ENCODE measurements at places on chromosomes 12 and 14. TPM values are rescaled to one million over a fixed set of nuclear protein-coding genes. Genes with fewer than 3 reads are reported as not detected.

The KCNC2 gene
- total RNA-seq, result not detected

The KLRC1 gene
- not detected for total RNA-seq

The LRTM2 gene
- total RNA-seq, result not detected

The UBC gene
- 1,271 TPM for total RNA-seq

The KRT72 gene
- not detected for total RNA-seq

The SIVA1 gene
- 91.6 TPM for total RNA-seq

The RHEBL1 gene
- total RNA-seq, result 0.18 TPM

DNA sequence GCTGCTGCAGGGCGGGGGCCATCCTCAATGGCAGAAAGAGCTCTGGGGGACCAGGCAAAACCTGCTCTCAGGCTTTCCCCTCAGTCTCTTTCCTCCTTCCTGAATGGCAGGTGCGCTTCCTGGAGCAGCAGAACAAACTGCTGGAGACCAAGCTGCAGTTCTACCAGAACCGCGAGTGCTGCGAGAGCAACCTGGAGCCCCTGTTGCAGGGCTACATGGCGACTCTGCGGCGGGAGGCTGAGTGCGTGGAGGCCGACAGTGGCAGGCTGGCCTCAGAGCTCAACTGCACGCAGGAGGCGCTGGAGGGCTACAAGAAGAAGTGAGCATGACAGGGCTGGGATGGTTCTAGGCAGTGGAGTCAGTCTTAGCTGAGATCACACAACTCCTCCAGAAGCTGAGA lies 22.9 kb upstream of the KRT83 start:
- DNase-seq, result no peak

DNA sequence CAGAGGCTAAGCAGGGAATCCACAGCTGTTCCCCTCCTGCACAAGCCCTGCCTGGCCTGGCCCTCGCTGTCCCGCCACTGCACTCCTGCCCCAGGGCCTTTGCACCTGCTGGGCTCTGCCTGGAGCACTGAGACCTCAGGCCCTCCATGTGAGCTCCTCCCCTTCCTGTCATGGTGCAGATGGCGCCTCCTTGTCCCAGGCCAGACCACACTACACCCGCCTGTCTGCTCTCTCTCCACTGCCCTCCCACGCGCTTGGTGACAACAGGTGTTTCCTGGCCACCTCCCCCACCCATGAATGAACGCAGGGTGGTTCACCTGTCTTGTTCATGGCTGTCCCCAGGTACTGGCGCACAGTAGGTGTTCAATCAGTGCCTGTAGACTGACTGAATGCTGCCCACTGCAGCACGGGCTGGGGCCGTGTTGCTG lies 82.9 kb downstream of the NCOR2 start:
- no peak for DNase-seq

- DNase-seq, result no peak
These were observed 32.2 kb downstream of the SUSD6 start for GRCh38 chr14:69643430-69644200.

DNA sequence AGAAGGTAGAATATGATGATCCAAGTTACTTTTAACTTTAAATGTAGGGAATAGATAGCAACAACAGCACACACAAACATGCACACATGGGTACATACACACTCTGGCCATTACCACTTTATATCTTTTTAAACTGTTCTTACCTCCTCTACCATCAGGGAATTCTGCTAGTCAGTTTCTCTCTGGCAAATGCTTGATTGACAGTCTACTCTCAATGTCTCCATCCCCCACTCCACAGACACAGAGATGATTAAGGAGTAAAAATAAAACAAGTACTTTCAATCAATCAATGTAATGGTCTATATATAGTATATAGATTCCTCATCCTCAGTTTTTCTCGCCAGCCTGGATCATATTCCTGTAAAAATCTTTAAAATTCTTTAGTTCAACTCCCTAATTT lies 16.1 kb upstream of the STRN3 start:
- no peak for DNase-seq

- DNase-seq, result no peak
These were observed 1.5 kb upstream of the OTX2 start for GRCh38 chr14:56811593-56812363.

GRCh38 chr14:59154373-59154772 lies 34.1 kb upstream of the DAAM1 start:
- DNase-seq, result no peak

GRCh38 chr12:96327346-96327745 lies 72.9 kb downstream of the CDK17 start:
- no peak for DNase-seq

GRCh38 chr14:78282437-78282836 lies 112.3 kb downstream of the NRXN3 start:
- no peak for DNase-seq

- DNase-seq, result no peak
These were observed 11.0 kb downstream of the PSMD9 start for GRCh38 chr12:121899590-121899989.

DNA sequence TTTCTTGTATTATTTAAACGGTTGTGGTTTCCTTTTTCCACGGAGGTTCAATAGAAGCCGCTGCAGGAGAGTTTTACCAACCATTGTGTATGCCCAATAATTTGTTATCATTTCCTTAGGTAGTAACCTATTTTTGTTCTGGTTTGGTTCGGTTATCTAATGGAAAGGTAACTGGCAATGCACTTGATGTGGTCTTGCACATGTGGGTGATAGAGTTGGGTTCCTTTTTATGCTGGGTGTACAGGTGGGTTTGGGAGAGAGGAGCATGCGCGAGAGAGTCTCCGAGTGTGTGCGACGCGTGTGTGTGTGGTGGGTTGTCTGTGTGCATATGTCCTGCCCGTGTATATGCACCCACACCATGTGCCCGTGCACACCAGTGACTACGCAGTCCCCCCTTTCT lies 102.7 kb upstream of the FKBP4 start:
- DNase-seq, result no peak

GRCh38 chr12:130076126-130076525 lies 86.1 kb upstream of the FZD10 start:
- DNase-seq, result no peak

DNA sequence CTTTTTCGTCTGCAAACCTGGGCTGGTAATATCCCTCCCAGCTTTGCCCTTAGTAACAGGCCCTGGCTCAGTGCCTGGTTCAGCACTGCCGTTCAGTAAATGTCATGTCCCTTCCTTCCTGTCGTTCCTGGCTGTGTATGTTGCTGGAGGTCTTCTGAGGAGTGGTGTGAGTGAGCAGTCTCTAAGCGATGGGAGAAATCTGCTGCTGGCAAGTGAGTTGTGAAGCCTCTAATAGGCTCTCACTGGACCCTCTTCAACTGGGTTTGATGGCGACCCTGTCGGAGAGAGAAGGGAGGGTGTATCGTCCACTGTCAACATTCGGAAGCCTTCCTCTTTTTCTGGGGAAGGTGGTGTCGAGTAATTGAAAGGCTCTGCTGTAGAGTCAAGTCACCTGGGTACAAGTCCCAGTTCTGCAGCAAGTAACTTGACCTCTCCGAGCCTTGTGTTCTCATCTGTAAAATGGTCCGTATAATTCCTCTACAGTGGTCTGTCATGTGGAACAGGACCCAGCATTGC lies 62.8 kb downstream of the HRK start:
- DNase-seq, result peak; percentile 55

GRCh38 chr14:59190372-59190771 lies 1.9 kb downstream of the DAAM1 start:
- DNase-seq, result no peak

- DNase-seq, result no peak
These were observed 38.7 kb downstream of the GLT8D2 start for GRCh38 chr12:104011253-104011652.

- no peak for DNase-seq
These were observed 23.9 kb downstream of the PALS1 start for GRCh38 chr14:67265131-67265530.

GRCh38 chr12:89231686-89232085 lies 120.6 kb downstream of the DUSP6 start:
- DNase-seq, result no peak

GRCh38 chr14:22600027-22600426 lies 1.9 kb downstream of the ABHD4 start:
- no peak for DNase-seq

DNA sequence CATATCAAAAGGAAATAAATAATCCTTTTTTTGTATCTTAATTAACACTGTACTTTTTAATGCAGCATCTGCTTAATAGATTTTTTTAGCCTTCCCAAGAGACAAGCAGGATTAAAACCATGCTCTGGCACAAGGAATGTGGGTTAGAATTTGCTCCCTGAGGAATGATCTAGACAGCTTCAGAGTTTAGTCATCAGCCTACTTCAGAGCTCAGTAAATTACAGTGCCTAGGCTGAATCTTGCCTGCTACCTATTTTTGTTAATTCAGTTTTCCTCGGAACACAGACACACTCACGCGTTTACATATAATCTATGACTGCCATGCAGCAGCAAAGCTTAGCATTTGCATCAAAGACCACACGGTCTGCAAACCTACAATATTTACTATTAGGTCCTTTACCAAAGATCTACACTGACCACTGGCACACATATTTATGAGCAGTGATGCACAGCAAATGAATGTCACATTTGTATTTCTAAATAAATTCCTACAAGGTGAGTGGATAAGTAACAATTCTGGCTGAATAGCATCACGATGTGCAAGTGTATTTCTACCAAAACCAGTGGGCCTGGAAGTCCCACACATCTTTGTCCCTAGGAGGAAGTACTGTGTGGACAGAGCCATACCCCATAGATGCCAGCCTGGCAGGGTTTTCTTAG lies 309.8 kb upstream of the TMEM132C start:
- DNase-seq, result no peak

DNA sequence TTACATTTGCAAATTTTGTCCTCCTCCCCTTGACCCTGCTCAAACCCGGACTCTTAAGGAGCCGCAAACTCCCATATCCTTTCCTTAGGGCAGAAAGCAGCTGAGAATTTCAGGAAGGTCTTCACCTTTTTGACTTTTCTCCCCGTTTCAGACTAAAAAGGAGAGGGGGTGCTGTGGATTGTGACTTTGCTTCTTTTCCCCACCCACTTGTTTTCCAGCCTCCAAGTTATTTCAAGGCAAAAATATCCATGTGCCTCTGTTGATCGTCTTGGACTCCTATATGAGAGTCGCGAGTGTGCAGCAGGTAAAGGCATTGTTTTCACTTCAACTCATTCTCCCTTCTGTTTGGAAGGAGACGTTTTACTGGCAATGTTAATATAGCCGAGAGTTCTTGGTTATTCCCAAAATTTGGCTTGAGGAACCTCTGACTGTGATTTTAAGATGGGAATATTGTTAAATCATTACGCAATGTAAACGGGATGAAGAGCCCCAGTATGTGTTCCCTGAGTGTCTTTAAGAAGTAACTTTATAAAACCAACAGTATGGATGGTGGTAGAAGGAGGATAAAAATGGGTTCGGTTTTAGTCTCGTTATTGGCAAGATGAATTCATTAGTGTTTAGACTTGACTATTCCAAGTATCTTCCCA lies 663 bp downstream of the LRRK2 start:
- DNase-seq, result no peak

Measured in ovary (tissue), 10 donors.